ENCODE measurements at places on chromosomes 12 and 14. TPM values are rescaled to one million over a fixed set of nuclear protein-coding genes. Genes with fewer than 3 reads are reported as not detected.

DNA sequence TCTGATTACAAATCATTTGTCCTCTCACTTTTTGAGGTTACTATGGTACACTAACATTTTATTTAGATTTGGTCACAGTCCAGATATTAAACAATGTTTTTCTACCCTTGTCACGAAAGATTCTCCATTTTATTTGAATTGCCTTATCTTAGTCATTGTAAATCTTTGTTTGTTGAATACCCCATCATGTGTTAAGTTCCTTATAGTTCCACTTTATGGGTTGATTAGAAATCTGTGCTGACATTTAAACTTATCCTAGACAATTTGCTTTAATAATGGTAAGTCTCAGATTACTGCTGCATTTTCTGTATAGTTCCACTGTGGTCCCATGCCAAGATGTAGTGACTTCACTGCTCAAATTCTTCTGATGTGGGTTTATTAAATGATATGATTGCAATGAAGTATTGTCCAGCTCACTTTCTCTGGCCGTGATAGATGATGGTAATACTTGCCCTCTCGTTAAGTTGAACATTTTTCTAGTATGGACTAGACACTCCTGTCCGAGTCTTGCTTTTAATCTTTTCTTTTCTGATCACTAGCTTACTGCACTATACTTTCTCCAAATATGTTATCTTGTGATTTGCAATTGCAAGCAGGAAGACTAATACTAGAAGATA, 1107.3 kb downstream of the SLC6A15 start:
- no peak for DNase-seq

DNA sequence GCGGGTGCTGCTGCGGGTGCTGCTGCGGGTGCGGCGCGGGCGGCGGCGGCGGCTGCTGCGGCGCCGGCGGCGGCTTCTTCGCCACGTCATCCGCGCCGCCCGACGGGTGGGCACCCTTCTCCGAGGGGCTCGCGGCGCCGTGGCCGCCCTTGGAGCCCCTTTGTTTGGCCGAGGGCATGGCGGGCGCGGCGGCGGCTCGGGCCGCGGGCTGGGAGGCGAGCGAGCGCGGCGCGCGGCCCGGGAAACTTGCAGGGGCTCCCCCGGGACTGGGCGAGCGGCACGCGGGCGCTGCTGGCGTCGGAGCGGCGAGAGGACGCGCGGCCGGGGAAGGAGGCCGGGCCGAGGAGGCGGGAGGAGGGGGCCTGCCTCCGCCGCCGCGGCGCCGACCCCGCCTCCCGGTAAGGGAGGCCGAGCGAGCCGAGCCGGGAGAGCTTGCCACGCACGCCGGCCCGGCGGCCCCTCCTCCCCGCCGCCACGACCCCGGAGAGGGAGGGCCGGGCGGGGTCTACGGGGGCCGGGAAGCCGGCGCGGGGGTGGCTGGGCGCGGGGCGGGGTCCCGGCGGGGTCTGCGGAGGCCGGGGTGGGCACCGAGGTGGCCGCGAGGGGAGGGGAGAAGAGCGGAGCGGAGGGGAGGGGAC, at the start of gene CKAP4:
CKAP4 (minus strand) TSS at position 347 of the 638 bp plus-strand sequence; CDS start at position 178, 169 bp downstream.
- peak; percentile 87 for DNase-seq

DNA sequence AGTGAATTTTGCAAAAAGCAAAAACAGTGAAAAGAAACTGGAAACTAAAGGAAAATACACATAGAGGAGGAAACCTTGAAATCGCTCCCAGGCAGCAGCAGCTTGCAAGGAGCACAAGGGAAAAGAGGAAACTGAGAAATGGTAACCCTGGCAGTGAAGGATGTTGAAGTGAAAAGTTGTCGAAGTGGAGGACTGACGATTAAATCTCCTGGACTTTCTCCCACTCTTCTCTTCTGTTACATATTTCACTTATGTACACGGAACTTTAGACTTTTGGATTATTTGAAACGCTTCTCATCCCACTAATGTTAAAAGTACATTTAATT, 388.8 kb upstream of the USP15 start:
- DNase-seq = no peak

- DNase-seq = no peak
Observed at GRCh38 chr14:20180486-20180885, 10.2 kb upstream of the OR11G2 start.

POTEM gene
- not detected for polyA plus RNA-seq

NRL gene
- polyA plus RNA-seq = 3.0 TPM

PAPLN gene
- polyA plus RNA-seq = 1.4 TPM

AACS gene
- 7.4 TPM for polyA plus RNA-seq

NXPH4 gene
- polyA plus RNA-seq = 2.3 TPM

DNA sequence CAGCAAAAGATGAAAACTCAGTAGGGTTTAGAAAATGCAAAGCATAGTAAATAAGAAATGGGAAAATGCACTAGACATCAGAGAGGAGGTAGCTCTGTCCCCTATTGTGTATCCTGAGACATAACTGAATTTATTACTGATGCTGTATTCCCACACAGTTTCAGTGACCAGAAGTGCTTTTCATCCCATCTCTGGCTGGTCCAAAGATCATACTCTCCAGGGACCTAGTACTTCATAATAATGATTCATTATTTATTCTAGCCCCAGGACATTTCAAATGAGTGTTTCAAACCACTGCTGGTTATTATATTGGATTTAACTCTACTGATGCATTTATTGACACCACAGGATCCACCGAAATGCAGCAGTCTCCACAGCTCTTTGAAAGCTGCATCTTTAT, 163.3 kb downstream of the PAWR start:
- DNase-seq = no peak

DNA sequence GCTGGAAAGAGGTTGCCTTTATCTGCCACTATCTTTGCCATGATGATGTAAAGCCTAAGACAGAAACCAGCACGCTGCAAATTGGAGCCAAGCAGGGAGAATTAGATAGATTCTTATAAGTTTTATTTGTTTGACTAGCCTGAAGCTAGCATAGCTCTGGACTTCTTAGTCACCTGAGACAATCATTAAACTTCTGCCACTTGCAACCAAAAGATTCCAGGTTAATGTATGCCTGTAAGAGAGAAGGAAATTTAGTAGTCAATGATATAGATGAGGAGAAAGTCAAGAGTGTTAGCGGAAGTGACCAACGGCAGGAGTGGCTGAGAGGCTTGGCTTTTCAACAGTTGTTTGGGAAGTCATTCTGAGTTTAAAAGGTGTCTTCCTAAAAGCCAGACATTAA, 1106.6 kb downstream of the VRK1 start:
- DNase-seq = no peak

- peak; percentile 92 for DNase-seq
Observed at GRCh38 chr12:131104463-131105350, 151.0 kb downstream of the ADGRD1 start.

HOTAIR gene
- not detected for polyA plus RNA-seq

DNA sequence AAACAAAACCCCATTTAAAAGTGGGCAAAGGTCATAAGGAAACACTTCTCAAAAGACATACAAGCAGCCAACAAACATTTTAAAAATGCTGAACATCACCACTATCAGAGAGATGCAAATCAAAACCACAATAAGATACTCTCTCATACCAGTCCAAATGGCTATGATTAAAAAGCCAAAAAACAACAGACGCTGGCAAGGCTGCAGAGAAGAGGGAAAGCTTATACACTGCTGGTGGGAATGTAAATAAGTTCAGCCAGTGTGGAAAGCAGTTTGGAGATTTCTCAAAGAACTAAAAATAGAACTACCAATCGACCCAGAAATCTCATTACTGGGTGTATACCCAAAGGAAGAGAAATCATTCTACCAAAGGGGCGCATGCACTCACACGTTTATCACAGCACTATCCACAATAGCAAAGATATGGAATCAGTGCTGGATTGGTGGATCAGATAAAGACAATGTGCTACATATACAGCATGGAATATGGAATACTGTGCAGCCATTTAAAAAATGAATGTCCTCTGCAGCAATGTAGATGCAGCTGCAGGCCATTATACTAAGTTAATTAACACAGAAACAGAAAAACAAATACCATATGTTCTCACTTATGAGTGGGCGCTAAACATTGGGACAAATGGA, 102.1 kb upstream of the DAAM1 start:
- no peak for DNase-seq

- no peak for DNase-seq
Observed at GRCh38 chr12:46517579-46517962, 145.0 kb upstream of the SLC38A2 start.

PROX2 gene
- not detected for polyA plus RNA-seq

- DNase-seq = no peak
Observed at GRCh38 chr12:22981711-22982110, 356.7 kb downstream of the ETNK1 start.

DNA sequence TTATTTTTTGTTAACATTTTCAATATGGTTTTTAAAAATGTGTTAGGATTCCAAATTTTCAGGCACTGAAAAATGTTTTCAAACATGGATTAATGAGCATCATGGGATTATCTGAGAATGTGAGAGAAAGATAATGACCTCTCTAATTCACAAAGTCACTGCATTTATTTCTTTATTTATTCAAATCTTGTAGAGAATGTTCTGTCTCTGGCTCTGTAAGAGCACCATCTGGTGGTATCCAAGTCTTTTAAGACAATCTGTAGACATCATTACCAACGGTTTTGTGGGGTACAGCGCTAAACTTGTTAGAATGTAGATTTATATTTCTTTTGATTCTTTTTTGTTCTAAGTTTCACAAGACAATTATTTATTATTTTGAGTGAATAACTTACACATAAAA, 956.0 kb upstream of the NOVA1 start:
- no peak for DNase-seq

- DNase-seq = no peak
Observed at GRCh38 chr14:20503898-20504297, 1.4 kb upstream of the RNASE10 start.

DNA sequence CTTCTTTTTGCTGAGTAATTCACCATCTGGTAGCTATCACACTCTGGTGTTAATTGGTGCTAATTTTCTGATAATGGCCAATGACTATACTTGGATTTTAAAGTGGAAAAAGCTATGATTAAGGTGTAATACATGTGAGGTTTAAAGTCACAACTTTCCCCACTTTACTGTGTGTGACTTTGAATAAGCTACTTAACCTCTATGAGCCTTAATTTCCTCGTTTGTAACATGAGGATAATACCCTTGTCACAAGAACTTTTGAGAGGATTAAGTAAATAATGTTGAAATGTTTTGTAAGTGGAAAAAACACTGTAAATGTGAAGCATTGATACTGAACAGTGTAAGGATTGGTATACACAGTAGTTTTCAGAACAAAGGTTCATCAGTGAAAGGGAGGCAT, 65.3 kb downstream of the MSRB3 start:
- DNase-seq = no peak

- peak; percentile 30 for DNase-seq
Observed at GRCh38 chr12:67456431-67456901, 187.3 kb downstream of the CAND1 start.

- DNase-seq = no peak
Observed at GRCh38 chr14:55711175-55711811, 131.3 kb downstream of the KTN1 start.

GRCh38 chr12:112843287-112843686, 51.7 kb downstream of the RPH3A start:
- no peak for DNase-seq

- no peak for DNase-seq
Observed at GRCh38 chr12:11716794-11717518, 67.5 kb downstream of the ETV6 start.

RAD9B gene
- polyA plus RNA-seq = 0.34 TPM

GRCh38 chr12:22029491-22029890, 16.5 kb upstream of the CMAS start:
- no peak for DNase-seq

- DNase-seq = no peak
Observed at GRCh38 chr12:106743270-106743988, 31.1 kb upstream of the RIC8B start.

DNA sequence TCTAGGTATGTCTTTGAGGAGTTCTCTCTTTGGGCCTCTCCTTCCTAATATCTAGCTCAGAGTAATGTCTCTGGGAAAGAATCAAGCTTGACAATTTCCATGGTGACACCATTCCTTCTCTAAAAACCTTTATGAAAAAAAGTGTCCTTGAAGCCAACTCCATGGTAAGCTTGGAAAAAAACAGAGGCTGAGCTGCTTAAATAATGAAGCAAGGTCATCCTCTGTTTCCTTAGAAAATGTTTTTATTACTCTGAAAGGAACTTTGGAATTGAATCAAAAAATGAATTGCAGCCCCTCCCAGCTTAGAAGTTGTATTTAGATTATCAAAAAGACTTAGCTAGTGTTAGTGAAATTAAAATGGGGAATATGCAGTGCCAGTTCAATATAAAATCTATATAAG, 166.1 kb upstream of the KITLG start:
- no peak for DNase-seq

- no peak for DNase-seq
Observed at GRCh38 chr12:94267921-94268471, 119.6 kb downstream of the PLXNC1 start.

DNA sequence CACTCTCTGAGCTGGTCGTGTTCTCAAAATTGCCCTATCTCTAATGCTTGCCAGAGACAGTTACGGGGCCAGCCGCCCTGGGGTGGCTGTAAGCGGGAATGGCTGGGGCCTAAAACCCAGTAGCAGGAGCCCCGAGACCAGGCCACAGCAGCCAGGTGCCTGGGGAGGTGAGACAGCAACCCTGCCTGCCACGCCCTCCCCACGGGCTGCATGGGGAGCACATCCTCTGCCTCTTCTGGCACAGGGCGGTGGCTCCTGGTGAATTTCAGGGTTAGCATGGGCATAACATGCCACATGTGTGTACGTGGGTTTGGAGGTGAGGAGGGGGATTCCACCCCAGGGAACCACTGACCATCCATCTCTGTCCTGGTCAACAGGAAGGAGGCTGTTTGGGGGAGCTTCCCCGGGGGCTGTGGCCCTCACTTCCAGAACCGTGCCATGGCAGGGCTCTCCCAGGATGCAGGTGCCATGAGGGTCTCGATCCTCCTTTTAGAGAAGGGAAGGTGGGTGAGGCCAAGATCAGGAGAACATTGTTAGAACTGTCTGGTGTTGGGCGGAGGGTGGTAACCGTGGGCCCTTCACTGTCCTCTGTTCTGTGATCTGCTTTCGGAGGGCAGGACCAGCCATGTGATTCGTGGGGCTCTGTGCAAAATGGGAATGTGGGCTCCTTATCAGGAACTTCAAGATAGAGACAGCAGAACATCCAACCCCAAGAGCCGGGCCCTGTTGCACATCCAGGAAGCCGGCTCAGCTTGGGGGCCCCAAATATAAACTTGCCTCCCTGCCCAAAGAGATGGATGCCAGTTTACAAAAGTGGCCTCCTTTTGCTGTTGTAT, 312.2 kb upstream of the DIO3 start:
- DNase-seq = no peak

- DNase-seq = no peak
Observed at GRCh38 chr14:96497087-96497486, 5.1 kb upstream of the PAPOLA start.

DNA sequence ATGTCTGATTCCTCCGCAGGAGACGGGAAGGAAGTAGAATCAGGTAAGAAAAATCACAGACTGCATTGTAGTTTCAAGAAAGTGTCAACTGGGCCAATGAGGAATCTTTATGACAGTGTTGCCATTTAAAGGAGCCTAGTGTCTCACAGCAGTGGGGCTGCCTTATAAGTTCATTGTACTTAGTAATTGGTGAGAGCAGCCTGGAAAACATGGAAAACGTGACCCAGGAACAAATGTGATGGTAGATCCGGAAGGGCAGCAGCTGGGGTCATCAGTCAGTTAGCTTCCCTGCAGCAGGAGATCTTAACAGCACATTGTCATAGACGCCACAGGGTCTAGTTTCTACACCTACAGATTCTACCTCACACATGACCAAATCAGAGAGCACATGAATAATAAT, 630.0 kb upstream of the LMO3 start:
- peak; percentile 14 for DNase-seq
